DMS79 (cell line): ENCODE measurements at places on chromosomes 16 and 17.

- no peak for DNase-seq
These were observed 298.8 kb upstream of the IRX3 start for GRCh38 chr16:54585094-54585997.

DNA sequence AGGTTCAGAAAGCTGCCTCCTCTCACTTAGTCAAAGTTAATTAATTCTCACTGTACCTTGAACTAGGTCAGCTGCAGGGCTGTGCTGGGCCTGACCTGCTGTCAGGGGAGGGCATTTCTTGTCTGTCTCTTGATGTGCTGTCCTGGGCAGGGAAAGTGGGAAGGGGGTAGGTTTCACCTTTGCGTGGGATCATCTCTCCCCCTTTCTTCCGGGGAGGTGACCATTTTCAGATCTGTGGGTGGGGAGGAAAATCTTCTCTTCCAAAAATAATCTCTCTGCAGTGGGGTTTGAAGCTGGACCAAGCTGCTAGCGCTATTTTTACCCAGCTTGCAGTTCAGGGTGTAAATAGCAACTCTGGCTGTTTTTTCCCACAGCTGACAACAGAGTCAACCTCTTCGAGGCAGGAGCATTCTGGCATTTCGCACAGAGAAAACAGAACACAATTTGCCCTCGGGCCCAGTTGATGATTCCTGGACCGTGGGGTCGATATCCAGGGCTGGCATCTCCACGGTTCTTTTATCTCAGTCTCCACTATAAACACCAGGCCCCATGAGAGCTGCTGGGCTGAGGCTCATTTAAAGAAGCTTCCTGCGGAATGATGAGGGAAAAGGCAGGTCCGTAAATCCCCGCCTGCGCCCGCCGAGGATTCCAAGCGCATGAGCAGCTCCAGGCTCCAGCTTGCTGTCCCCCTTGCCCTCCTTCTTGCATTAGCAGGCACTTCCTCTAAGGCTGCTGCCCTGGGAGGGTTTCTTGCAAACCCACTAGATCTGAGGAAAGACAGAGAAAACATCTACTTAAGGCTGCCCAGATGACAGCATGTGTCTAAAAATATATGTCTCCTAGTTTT lies 93.9 kb downstream of the YPEL2 start:
- DNase-seq = no peak

DNA sequence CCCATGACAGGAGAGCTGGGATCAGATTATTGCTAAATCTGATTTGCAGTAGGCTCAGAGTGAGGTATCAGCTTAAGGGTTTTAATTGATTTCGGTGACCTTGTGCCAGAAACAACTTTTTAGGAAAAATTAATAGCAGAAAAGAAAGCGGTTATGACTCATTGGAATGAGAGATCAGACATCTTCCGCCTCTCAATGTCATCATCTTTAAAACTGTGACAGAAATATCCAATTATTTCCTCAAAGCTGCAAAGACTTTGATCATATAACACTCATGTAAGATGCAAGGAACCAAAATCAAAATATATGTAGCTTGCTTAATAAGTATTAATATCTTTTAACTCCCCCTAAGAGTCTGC lies 190.1 kb upstream of the FOXF1 start:
- no peak for DNase-seq

DNA sequence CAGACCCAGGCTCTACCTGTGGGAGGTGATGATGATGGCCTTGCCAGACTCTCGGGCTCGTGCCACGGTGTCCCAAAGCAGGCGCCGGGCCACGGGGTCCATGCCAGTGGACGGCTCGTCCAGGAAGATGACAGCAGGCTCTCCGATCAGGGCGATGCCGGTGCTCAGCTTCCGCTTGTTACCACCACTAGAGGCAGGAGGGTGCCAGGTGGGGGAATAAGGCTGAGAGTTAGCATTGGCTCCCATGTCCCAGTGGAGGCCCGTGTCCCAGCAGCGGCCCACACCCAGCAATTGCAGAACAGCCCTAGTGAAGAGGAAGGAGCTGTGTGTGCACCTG lies 10.3 kb upstream of the RNPS1 start:
- DNase-seq = no peak

DNA sequence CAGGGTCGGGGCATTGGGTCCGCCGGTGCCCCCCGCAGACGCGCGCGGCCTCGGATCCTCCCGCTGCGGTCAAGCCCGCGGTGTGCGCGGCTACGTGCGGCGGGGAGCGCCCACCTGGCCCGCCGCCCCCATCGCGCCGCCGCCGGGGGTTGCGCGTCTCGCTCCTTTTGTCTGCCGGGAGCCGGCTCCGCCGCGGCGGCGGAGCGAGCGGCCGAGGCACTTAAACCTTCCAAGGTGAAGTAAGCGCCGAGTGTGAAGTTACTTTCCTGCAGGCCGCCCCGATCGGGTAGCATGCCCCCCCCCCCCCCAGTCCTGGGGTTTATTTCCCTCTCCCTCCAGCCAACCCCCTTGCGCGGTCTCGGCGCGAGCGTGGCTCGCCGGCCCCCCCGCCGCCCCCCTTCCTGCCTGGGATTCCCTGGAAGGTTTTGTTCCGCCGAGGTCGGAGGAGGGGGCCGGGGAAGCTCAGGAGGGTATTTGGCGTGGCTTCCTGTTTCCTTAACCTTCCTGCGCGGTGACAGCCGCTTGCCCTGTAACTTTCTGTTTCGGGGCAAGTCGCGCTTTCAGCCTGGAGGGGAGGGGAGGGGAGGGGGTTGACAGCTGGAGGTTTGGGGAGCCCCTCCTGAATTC lies 56.6 kb upstream of the GSE1 start:
- no peak for DNase-seq

DNA sequence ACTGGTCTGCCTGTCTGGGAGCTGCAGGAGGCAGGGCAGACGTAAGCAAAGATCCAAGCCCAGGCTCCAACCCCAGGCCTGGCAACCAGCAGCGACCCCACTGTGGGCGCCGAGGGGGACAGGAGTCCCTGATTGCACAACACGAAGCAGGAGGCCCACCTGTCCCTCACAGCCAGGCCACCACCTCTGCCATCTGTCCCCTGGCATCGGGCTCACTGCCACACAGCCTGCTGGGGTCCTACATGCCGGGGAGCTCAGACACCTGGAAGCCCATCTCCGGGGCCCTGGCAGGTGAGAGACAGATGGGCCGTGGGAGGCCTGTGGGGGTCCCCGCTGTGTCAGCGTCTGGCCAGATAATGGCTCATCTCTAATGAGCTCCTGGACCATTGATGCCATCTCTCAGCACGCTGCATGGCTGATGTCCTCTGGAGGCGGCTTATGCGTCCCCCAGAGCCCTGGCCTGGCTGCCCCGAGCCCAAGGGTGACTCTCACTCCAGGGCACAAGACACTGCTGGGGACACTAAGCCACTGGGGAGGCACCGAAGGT lies 11.3 kb upstream of the RASD1 start:
- no peak for DNase-seq
